ENCODE measurements at places on chromosomes 3 and 15.

DNA sequence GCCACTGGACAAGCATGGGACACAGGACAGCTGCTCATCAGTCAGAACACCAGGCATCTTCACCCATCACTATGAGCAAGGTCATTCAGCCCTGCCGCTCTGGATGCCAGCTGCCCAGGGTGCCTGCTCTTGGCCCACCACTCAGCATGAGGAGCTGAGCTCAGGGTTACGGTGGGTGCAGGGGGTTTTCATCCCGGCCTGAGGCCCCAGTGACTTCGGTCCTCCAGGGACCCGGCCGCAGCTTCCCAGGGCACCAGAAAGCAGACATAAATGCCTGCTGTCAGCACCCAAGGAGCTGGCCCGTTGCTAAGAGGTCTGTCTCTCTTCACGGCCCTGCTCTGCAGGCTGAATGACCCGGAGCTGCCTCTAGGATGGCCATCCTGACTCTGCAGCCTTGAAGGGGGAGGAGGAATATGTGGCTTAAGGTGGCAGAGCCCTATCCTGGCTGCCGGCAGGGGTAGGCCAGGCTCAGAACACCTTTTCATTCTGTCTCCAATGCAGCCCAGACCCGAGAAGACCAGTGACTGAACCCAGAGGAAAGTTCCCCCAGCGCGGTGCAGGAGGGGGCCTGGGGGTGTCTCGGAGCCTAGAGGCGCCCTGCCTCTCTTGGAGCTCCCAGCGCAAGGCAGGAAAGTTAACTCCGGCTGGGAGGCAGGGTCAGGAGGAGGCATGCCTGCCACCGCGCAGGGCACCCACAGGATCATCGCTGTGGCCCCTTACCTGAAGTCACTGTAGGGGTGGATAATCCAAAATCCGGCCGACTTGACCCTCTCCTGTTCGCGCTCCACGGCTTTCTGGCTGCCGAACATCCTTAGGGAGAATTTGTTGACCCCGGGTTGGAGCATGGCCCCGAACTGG lies 1.8 kb downstream of the HCN4 start:
- DNase-seq: no peak

- no peak for DNase-seq
Measured at GRCh38 chr15:42045211-42045615, 24.4 kb upstream of the PLA2G4E start.

- DNase-seq: no peak
Measured at GRCh38 chr15:76155731-76156130, 95.9 kb downstream of the TMEM266 start.

DNA sequence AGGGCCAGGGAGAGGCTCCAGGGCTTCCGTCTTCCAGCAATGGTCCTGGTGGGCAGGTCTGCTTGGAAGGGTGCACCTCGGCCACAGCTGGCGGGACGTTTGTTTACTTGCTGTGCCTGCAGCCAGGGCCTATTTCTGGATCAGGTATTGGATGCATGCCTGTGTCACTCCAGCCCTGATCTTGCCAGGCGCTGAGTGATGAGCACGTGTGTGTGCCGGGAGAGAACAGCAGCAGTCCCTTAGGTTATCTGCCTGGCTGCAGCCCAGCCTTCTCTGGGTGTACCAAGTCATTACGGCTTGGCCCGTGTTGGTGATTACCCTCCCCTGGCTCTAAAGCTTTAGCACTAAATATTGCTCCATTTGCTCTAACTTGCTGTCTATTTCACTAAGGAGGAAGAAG lies 14.9 kb downstream of the CCDC32 start:
- DNase-seq: no peak

DNA sequence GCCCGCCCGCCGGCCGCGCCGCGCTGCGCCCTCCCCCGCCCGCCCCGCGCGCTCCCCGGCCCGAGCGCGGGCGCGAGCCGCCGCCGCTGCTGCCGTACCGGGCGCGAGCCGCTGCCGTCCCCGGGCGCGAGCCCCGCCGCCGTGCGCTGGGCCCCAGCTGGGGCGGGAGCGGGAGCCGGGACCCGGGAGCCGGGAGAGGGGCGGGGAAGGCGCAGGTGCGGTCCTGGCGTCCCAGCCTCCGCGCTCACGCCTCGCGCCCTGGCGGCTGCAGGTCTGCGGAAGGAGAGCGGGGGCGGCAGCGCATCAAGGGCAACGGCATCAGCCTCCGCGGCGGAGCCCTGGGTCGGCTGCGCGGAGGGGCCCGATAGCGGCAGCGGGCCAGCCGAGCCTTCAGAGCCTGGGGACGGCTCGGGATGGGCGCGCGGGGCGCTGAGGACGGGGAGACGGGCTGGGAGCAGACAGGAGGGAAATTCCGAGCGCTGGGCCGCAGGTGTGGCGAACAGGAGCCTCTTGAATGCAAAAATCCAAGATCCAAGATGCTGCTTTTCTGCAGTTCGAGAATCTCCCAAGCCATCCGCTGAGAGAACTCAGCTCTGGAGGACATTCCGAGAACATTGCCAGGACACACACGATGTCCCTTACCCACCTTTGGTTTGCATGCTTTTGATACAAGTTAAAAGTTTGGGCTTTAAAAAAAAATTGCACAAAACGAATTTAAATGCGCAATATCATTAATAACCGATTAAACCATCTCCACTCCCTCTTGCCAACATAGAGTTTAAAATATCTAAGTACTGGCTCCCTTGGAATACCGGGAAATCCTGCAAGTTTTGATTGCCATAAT lies 251.1 kb downstream of the TJP1 start:
- no peak for DNase-seq
